ENCODE measurements at places on chromosomes 13 and 19.

- no peak for DNase-seq
These were observed 117.9 kb downstream of the EFNB2 start for GRCh38 chr13:106417467-106418110.

DNA sequence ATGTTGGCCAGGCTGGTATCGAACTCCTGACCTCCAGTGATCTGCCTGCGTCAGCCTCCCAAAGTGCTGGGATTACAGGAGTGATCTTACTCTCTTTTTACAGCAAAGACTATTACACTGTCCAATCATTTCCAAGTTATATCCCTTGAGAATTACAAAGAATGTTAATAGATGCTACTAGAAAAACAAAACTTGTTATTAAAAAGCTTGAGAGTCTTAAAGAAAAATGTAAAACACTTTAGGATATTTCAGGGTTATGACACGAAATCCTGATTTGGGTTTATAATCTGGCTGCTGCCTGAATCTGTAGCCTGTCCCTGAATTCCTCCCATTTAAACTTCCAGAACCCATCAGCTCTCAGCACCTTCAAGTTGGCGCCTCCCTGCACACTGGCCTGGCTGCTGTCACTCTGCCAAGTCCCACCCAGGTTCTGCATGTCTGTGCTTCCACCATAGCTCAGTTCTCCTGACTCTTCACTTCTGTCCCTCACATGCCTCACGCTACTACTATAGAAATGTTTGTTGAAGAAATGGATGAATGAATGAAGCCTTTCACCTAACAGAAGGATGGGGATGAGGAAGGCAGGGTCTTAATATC, 55.8 kb upstream of the RFXAP start:
- no peak for DNase-seq

- DNase-seq, result no peak
These were observed 152.8 kb downstream of the CYSLTR2 start for GRCh38 chr13:48806522-48806921.

GRCh38 chr19:39531834-39532232, 819 bp downstream of the EID2B start:
- no peak for DNase-seq

DNA sequence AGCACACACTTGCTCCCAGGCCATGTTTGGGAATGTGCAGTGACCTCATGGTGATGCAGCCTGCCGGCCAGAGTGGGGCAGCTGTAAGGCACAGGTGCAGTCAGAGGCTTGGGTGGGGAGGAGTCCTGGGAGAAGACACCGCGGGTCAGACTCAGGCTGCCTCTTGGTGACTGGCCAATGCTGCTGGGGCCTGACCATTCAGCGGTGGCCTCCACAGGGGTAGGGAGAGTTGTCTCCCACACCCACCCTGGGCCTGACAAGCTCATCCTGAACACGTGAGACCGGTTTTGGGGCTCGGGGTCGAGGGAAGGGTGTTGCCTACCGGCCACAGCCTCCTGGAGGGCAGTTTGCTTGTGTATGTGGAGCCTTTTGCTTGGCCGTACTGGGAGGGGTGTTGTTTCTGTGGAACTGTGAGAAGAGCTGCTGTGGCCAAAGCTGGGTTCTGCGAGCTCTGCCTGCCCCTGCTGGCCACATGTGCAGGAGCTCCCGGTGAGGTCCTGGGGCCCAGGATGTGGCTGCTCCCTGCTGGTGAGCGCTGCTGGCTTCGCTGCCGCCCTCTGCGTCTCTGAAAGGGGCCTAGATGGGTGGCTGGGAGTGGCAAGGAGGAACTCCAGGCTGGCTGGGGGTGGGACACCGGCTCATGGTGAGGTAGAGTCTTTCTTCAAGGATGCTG, 22.1 kb downstream of the UPF1 start:
- no peak for DNase-seq

DNA sequence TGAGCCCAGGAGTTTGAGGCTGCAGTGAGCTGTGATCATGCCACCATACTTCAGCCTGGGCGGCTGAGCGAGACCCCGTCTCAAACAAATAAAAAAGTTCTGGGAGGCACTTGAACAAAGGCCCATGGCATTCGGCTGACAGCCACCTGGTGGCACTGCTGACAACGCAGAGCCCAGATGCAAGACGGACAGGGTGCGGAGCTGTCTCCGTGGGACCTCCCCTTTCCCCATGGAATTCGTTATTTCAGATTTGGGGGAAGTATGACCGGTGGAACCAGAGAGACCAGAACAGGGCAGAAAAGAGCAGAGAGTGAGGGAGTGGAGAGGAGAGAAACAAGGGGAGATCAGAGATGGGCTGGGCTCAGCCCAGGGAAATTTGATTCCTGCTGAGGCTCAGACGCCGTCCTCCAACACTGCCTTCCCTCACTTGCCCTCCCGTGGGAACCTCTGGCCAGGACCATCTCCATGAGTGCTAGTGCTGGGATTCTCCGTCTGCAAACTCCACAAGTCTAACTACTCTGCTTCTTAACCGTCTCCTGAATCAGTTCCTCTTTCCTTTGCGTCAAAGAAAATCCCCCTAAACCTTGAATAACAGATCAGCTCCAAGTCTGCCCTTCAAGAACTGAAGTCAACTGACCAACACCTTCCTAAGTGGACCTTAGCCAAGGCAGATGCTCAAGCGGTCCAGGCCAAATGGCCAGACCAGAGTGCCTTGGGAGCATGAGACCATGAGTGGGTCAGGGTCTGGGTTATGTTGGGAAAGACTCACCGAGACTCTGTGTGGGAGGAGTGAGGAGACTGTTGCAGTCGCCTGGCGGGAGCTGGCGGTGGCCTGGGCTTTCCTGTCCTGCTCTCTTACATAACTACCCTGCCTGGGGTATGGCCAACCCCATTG, 11.9 kb upstream of the ATF5 start:
- no peak for DNase-seq

DNA sequence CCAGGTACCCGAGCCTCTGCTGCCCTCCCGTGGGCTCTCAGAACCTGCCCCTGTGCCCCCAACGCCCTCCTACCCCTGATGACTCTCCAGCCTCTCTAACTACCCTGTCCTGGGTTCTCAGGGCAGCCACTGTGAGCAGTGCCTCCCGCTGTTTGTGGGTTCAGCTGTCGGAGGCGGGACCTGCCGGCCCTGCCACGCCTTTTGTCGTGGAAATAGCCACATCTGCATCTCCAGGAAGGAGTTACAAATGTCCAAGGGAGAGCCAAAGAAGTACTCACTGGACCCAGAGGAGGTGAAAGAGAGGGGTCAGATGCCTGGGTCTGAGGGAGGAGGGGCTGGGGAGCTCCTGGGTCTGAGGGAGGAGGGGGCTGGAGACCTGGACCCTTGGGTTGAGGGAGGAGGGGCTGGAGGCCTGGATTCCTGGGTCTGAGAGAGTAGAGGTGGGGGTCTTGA, 20.0 kb downstream of the CNFN start:
- DNase-seq, result no peak

- DNase-seq, result no peak
These were observed 5.9 kb downstream of the BRME1 start for GRCh38 chr19:13899912-13900584.

GRCh38 chr19:2175742-2176141, 12.0 kb downstream of the DOT1L start:
- no peak for DNase-seq

DNA sequence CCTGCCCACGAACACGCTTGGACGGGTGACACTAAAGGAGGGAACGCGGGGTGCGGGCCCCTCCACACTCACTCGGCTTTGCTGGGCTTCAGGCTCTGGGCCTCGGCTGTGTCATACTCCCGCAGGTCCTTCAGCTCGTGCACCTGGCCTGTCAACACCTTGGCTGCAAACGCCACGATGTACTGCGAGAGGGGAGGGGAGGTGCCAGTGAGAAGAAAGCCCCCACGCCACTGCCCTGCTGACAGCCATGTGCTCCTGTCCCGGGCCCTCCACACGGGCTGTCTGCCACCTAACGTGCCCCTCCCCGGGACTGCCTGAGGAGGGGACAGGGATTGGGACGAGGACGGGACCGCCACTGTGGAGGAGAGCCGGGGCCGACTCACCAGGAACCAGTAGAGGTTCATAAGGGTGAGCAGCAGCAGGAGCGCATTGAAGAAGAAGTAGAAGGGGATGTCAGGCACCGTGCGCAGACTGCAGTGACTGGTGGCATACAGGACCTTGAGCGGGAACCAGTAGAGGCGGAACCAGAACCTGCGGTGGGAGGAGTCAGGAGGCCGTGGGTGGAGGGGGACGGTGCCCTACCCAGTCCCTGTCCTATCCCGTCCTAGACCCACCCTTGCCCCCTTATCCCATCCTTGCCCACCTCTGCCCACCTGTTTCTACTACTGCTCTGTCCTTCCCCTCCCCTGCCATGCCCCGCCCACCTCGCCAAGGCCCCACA, 16.9 kb downstream of the CERS1 start:
- DNase-seq, result no peak

DNA sequence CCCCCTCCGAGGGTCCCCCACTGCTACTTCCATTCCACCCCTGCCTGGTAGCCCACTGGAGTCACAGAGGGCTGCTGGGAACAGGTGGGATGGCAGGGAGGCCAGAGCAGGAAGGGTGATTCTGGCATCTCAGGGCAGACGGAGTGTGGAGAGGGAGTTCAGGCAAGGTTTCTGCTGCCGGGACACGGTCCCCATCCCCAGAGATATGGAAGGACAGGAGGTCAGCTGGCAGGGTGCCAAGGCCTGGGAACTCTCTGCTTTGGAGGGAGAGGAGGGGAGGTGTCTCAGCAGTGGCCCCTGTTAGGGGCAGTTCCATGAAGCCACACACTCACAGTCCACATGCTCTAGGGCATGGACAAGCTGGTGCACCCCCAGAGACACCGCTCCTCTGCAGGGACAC, 68.1 kb downstream of the CHST8 start:
- DNase-seq, result no peak

- no peak for DNase-seq
These were observed 5.1 kb upstream of the FLT3LG start for GRCh38 chr19:49468746-49469447.

- DNase-seq, result no peak
These were observed 2.0 kb downstream of the CAMSAP3 start for GRCh38 chr19:7597689-7598088.

GRCh38 chr19:18306888-18307260, 16.0 kb downstream of the LSM4 start:
- no peak for DNase-seq

DNA sequence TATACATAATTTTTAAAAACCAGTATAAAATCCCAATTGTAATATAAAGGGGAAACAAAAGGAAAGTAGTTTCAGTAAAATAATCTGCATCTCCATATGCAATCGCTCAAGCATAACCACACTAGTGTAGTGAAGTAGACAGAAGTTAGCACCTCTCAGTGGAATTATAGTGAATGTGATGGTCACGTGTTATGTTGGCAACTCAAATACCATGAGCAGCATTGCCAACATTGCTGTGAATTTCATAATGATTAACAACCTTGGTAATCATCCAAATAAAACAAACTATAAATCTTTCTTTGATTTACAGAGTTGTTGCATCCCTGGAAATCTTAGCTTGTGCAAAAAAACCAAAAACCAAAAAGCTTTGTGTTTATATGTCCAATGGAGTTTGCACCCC, 77.3 kb upstream of the SIAH3 start:
- no peak for DNase-seq

DNA sequence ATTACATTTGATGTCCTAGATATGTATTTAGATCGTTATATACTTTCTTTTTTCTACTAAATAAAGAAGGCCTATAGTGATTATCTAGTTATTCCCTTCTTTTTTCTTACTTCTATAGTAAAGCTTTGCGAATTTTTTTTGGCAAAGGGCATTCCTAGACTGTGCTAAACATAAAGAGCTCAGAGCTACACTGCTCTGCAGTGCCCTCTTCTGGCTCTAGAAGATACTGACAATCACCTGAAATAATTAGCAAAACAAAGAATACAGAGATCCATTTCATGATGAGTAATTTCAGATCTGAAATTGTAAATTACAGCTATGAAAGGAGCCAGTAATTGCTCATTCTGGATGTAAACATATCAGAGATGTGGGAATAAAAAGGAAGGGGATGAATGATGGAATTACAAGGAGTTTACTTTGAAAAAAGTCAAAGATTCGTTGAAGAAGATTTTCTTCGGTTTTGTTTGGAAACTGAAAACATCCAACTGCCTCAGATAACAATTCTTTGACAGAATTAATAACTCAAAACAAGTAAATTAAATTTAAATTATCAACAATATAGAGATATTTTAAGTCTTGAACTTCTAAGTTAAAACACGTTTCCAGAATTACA, 288.5 kb downstream of the NALCN start:
- DNase-seq, result no peak

DNA sequence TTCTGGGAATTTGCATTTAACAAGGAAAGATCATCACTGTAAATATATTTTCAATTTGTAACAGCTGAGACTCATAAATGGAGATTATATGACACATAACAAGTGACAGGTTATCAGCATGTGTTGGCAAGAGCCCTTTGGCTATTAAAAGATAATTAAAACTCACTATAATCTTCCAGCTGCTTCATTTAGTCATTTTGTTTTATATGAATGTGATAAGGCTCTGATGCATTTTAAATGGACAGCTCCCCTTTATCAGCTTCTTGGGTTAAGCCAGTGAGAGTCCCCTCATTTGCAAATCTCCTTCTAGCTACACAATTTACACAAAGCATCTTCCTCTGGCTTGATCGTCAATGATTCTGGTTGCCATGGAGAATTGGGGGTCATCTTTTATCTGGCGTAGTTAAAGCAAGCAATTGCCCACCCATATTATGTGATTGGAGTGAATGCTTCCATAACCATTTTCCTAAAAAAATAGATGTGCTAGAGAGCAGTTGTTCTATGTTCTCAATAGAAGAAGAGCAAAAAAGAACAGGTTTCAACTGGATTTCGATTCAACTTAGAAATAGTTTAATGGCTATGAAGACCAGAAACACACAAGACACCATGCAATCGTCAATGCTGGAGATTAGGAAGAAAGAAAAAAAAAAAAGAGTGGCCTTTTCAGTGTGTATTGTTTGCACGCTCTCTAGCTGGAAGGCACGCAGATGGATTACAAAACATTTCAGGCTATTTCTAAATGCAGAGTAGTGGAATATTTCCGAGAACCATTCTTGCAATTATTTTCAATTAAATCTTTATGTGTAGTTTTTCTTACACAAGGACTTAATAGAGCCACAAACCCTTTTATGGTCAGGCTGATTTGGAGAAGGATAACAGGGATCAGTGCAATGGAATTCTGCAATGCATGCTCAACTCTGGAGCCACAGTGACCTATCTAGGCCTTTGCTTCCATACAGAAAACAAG, 27.4 kb downstream of the STARD13 start:
- no peak for DNase-seq

- no peak for DNase-seq
These were observed 131.7 kb downstream of the UGGT2 start for GRCh38 chr13:95921485-95921884.

- DNase-seq, result no peak
These were observed 64.8 kb upstream of the ZNF85 start for GRCh38 chr19:20858218-20858617.

- DNase-seq, result no peak
These were observed 162.5 kb upstream of the TSHZ3 start for GRCh38 chr19:31511696-31512095.

DNA sequence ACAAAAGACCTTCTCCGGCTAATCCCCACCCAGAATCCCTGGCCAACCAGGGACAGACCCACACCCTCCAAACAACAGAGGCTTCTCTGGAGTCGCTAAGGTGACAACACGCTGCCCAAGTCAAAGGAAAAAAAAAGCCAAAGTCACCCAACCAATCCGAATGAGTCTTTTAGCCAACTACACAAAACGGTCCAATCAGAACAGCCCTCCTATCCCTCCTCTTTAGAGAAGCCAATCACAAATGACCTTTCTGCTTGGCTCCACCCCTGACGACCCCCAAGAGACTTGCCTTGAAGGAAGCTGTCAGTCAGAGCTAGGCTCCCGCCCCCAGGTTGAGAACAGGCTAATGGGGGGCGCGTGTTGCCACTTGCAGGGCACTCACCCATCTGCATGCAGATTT, 6.6 kb upstream of the FBXW9 start:
- DNase-seq, result no peak
